ENCODE measurements at places on chromosomes 7 and 10.

GRCh38 chr7:128318691-128319090, 25.0 kb downstream of the RBM28 start:
- DNase-seq = no peak

DNA sequence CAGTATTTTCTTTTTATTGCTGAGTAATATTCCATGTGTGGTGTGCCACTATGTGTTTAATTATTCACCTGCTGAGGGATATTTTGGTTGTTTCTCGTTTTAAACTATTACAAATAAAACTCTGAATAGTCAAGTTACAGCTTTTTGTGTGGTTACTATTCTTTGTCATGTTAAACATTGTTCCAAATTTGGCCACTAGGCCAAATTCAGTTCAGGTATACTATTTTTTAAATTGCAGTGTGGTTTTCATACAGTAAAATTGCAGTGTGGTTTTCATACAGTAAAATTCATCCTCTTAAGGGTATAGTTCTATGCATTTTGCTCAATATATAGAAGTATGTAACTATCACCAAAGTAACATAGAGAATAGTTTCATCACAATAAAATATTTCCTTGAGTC, 97.4 kb upstream of the FAM3C start:
- no peak for DNase-seq

GRCh38 chr7:71659622-71660021, 527.7 kb downstream of the GALNT17 start:
- no peak for DNase-seq

DNA sequence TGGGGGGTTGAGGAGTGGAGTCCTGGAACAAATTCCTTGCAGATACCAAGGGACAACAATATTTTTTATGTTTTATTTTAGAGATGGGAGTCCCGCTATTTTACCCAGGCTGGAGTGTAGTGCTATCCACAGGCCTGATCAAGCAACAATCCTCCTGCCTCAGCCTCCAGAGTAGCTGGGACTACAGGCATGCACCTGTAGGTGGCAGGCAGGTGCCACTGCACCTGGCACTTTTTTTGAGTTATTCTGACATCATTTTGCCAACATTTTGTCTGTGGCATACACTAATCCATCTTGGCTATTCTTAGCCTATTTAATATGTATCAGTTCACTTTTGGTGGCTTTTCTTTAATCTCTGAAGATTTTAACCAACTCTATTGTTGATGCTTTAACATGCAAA, 317.8 kb upstream of the MTPN start:
- DNase-seq = no peak

GRCh38 chr7:7219216-7219615, 36.9 kb downstream of the C1GALT1 start:
- no peak for DNase-seq

DNA sequence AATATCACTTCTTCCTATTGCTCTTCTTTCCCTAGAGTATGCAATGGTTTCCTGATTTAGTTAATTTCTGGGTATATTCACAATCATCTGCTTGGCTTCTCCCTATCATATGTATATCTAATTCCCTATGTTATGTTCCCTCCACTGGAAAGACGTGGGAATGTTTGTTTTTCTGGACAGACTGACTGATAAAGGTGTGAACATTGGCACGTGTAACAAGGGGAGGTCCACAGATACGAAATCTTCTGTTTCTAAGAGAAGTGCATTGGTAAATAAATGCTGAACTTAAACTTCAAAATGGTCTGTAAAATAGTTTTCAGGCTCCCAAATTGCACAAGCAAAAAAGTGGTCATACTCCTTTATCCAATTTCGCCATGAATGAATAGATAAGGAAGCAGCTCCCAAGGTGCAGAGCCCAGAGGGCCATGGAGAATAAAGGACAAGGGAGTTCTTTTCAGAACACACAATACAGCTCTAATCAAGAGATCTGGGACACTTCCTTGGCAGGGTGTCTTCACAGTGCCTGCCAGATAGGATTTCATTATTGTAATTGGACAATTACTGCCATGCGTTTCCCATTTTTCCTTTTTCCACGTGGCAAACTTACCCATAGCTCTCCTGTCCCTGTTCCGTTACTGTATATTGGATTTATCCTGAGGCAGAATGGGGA, 141.9 kb downstream of the RNF133 start:
- no peak for DNase-seq

DNA sequence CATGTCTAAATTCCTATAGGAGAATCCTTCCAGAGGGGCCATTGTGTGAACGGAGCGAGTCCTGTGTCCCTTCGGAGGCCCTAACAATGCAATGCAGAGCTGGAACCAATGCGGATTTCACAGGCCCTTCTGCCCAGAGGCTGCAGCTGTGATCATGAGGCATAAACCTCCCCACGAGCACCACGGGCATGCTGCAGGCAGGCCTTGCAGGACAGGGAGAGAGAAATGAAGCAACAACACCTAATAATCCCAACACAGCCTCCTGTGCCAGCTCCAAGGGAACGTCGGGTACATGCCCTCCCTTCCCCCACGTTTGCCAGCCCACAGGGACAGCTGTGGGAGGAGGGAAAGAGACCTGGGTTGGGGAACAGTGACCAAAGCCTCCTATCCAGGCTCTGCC, 74.4 kb downstream of the TNS3 start:
- DNase-seq = no peak

- no peak for DNase-seq
These were observed 385.7 kb downstream of the PHTF2 start for GRCh38 chr7:78184299-78184698.
